Ascending aorta (tissue), 2 donors: ENCODE measurements at places on chromosomes 5 and 9. TPM values are rescaled to one million over a fixed set of nuclear protein-coding genes. Genes with fewer than 3 reads are reported as not detected.

GRCh38 chr9:110290001-110290400, 33.7 kb upstream of the TXN start:
- DNase-seq: no peak

The SPINK7 gene
- total RNA-seq: not detected

GRCh38 chr9:7216004-7216841, 458.4 kb downstream of the KDM4C start:
- DNase-seq: no peak

GRCh38 chr9:129933185-129934040, 98.2 kb downstream of the USP20 start:
- no peak for DNase-seq

The NCS1 gene
- total RNA-seq: 34.7 TPM

- DNase-seq: no peak
Measured at GRCh38 chr9:118148990-118149389, 444.8 kb downstream of the TLR4 start.

DNA sequence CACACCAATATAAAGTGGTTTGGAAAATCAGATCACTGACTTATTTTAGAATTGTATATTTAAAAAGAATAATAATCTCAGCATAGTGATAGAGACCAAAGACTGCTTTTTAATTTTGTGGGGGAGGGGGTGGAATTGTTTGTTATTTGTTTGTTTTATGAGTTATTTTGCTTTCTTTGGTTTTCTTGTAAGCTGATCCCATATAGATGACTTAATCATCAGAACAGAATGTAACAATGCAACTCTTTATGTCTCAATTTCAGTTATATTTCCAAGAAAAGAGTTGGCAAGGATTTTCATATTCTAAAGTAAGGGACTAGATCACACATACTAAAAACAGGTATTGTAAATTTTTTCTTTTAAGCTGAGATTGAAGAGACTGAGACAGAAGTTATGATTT, 984.9 kb downstream of the TLE4 start:
- no peak for DNase-seq

DNA sequence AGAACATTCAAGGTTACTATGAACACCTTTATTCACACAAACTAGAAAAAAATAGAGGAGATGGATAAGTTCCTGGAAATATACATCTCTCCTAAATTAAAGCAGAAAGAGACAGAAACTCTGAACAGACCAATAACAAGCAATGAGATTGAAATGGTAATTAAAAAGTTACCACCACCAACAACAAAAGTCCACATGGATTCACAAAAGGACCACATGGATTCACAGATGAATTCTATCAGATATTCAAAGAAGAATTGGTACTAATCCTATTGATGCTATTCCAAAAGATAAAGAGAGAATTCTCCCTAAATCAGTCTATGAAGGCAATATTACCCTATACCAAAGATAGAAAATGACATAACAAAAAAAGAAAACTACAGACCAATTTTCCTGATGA, 518.9 kb downstream of the PRDM9 start:
- no peak for DNase-seq

DNA sequence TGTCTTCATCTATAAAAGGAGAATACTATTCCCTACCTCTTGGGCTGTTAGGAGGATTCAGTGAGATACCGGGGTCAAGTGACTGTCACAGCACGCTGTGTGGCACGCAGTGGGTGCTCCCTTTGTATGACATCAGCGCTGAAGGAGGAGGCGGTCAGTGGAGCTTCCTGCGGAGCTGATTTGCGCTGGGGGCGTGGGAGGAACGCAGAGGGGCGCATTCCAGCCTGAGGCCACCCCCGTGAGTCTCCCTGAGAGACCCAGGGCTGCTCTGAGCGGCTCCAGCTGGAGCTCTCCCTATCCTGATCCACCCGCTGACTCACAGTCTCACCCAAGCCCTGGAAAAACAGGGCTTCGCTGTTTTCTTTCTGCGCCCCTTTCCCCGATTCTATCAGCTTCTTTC, 24.3 kb upstream of the NEURL1B start:
- DNase-seq: no peak

DNA sequence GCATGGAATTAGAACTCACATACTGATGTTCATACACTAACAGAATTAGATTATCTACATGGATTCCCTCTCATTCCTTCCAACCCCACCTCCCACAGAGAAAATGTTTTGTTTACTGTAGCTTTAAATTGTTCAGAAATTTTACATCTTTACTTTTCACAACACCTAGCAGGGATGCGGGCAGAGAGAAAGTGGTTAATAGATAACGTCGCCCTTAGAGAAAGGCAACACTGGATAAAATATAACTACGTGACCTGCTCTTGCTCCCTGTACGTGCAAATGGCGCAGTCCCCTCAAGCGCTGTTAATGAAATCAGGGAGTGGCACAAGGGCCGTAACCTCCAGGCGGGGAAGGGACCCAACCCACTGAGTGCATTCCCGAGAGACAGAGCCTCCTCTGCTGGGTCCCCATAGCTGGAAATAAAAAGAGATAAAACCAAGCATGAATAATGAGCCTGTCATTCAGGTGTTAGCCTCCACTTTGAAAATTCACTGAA, 125.3 kb upstream of the DAPK1 start:
- DNase-seq: no peak

The PCDHA9 gene
- total RNA-seq: not detected

GRCh38 chr5:55037890-55038289, 13.8 kb downstream of the GZMK start:
- DNase-seq: no peak

The CDKN2B gene
- 11.4 TPM for total RNA-seq

GRCh38 chr5:31036411-31036810, 157.1 kb upstream of the CDH6 start:
- DNase-seq: no peak

GRCh38 chr9:100445161-100445902, 18.4 kb downstream of the MSANTD3 start:
- no peak for DNase-seq

DNA sequence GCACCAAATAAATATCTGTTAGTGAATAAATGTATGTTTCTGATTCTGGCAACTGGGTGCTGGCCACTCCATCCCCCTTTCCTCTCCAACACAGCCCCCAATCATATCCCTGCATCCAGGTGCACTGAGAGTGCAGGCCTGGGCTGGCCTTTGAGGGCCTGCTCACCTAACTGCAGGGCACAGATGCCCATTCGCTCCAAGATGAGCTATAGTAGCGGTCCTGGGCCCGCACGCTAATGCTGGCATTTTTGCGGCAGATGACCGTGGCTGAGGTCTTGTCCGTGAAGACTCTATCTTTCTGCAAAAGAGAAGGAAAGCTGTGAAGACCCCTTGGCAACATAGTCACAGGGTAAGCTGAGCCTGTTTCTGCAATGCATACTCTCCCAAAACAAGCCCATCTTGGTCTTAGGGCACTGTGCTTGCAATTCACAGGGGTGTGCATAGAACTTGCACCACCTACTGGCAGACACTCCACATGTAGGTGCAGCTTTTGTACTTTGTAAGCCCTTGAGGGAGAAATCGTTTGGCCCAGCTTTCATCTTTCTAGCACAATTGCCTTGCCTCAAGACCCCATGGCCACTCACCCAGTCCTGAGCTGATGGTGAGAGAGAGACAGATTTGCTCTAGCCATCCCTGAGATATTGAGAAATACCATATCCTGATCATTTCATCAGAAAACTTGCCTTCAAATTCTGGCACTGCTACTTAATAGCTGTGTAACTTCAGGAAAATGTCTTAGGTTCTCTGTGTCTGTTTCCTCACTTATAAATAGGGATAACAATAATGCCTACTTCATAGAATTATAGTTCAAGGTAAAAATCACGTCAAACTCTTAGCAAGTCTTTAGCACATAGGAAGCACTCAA, 13.5 kb downstream of the IL12B start:
- no peak for DNase-seq

DNA sequence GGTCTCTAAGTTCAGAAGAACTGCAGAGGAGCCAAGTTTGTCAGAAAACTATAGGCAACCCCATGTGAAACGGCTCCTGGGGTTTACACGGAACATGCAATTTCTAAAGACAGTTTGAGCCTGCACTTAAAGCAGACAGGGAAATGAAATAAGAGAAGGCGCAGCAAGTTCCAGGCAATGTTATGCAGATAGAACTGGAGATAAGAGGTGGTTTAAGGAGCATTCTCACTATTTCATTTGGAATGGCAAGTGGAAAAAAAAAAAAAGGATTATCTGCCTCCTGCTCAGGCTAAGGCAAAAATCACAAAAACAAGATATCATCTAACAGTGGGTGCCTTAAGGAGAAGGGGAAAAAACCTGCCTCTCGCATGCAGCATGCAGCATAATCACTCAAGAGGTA, 2252.4 kb downstream of the MAT2B start:
- DNase-seq: no peak

DNA sequence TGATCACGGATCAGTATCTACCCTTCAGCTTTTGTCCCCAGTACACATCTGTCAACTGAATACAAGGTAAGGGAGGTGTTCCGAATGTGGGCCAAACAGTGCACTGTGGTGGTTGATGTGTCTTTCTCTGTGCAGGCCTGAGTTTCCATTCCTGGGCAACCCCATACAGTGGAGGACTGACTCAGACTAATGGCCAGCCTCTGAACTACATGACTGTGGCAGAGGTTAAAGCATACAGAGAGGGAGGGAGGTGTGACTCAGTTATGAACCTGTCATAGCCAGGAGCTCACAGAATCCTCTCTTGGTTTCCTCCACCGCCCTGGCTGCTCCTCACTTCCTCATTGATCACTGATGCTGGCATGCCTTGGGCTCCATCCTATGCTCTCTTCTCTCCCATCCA, 136.4 kb upstream of the TAS2R1 start:
- DNase-seq: no peak

The CORO2A gene
- 9.0 TPM for total RNA-seq

The ENC1 gene
- total RNA-seq: 12.9 TPM

DNA sequence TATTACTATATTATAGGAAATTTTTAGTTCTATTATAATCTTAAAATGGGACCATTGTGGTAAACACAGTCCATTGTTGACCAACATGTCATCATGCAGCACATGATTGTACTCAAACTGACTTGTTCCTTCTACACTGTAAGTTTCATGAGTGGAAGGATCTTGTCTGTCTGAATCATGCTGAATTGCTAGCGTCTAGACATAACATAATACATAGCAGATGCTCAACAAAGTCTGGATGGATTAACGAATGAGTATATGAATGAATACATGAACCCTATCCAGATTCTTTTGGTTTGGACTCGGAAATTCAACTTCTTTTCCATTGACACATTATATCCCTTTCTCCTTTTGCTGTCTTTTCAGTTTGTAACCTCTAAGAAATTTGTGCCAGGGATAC, 429.2 kb upstream of the SGCD start:
- no peak for DNase-seq

The SH2D3C gene
- 49.5 TPM for total RNA-seq

The IRX1 gene
- total RNA-seq: 10.3 TPM

The ADGRV1 gene
- 6.9 TPM for total RNA-seq

DNA sequence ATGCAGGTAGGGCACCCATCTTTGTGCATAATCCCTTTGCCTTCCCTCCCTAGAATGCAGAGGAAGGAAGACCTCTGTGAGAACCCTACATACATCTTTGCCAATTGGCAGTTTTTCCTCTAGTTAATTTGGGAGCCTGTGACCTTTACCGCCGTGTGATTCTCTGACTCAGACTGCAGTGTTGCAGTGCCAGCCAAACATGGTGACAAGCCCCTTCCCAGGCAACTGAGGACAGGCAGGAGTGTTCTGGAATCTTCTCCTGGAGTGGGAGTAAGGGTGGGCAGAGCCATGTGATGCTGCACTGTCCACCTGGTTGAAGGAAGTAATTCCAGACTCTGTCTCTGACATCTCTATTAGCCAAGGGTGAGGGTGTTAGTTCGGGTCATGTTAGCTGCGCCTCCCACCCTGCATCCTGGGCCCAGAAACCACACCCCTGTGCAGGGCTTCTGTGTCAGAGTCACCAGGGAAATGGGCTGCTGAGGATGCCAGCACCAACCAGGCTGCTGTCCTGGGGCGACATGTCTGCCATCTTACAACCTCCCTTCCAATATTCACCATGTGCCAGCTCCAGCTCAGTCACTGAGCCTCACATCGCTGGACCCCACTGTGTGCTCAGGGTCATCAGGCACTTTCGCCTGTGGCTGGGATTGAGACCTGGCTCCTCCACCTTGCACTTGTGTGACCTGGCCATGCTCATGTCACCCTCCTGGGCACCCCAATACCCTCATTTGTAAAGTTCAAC, 21.8 kb downstream of the KCNIP1 start:
- DNase-seq: no peak

The VDAC1 gene
- total RNA-seq: 50.2 TPM

The CNOT6 gene
- total RNA-seq: 12.0 TPM

DNA sequence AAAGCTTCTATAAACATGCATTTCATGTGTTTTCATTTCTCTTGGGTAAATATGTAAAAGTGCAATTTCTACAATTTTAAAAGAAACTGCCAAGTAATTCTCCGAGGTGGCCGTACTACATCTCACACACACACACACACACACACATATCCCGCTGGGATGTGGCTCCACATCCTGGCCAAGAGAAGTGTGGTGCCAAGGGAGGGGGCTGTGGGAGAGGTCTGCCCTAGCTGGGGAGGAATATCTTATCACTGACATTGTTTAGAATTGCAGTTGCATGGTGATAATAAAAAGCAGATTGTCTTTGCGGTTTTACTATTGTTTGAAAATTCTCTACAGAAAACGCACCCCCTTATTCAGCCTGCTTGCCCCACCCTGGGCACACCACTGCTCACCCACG, 558.4 kb downstream of the BNC2 start:
- no peak for DNase-seq

GRCh38 chr5:95973793-95974325, 12.2 kb upstream of the ELL2 start:
- DNase-seq: no peak

DNA sequence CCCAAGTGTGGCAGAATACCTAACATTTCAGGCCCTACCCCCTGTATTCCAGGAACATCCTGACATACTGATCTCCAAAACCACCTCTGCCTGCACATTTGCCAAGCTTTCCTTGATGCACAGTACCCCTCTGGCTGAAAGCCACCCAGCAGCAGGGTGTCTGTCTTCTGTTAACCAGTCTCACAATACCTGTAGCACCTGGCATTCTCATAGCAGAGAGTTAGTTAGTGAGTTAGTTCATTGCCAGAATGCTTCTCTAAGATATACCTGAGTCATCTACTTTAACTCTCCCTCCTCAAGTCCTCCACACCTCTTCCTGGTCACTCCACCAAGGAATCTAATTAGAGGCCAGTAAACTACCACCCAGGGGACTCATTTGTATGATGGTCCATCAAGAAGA, 46.1 kb upstream of the IL7R start:
- DNase-seq: no peak

- DNase-seq: no peak
Measured at GRCh38 chr9:33354651-33355211, 47.6 kb downstream of the AQP7 start.

The TAF11L10 gene
- total RNA-seq: not detected

The ROR2 gene
- total RNA-seq: 0.32 TPM

DNA sequence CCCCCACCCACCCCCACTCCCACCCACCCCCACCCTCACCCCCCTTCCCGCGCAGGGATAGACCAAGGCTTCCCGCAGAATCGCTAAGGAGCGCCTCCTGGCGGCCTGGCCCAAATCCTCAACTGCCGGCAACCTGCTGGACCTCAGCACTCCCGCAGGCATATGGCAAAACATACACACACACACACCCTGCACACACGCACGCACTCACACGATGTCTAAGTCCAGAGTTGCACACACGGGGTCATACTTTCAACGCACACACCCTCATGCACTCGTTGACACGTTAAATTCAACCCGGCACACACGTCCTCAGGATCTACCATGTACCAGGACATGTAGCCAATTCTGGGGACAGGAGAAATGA, 1.7 kb downstream of the CPLX2 start:
- DNase-seq: no peak

The ALAD gene
- 71.4 TPM for total RNA-seq

GRCh38 chr5:8316608-8317280, 447.8 kb downstream of the MTRR start:
- DNase-seq: no peak
